Midbrain (tissue), 1 donor: ENCODE measurements at places on chromosomes 6 and 20.

DNA sequence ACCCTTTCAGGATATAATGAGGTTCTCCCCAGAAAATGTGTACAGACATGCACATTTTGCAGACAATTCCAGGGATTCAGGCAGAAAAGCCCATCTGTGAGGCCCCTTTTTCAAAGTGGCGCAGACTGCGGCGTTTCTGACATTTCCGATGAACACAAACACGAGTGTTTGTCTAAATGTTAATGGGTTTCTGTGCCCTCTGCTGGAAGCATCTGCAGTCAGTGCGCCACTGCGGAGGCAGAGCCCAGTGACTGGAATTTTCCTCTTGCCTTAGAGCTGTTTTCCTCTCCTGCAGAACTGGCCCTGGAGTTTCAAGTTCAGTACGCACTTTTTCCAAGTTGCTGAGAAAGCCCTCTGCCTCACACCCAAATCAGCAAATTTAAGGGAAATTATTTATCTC is 15.3 kb downstream of the ANKRD60 start:
- peak; percentile 70 for DNase-seq

DNA sequence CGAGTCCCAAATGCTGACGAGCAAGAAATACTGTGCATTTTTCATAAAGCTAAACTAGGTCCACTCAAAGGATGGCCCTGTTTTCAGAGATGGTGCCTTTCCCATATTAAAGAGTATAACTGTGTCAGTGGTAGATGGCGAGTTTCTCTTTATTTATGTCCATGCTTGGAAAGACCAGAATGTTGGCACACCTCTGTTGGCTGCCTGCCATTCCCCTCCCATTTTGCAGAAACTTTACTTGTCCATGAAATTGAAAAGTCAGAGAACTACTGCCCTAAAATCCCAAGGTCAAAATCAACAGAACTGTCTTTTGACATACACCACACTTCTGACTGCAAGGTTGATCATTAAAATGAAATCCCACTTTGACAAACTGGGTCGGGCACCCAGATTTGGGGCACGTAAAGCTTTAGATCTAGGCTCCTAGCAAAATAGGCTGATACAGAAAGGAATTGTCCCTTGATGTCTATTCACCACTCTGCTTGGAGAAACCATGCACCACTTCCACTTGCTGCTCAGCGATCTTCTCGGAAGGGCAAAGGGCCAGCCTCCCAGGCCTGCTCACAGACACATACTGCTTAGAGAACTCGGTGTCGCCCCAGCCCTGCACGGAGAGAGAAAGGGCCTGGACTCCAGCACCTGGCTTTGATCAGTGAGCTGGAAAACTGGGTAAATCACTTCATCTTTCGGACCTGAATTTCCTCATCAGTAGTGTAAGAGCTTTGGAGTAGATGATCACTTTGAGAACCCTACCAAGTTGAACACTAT is 130.0 kb downstream of the AGPAT4 start:
- no peak for DNase-seq

DNA sequence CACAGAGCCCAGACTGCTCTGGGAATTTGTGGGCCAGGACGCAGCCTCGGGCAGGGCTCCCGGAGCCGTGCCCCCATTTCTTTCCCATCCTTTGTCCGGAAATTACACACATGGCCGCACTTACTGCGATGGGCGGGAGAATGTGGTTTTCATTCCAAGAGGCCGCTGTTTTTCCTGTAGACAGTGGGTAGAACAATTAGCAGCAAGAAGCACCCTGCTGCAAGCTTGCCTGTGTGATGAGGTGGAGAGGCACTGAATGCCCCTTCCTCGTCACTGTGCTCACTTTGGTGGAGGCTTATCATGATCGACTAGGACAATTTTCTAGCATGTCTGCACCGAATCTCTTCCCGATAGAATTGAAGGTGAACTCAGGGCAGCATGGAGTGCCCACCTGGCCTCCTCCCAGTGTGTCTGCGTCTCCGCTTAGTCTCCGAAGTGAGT is 102.8 kb downstream of the DACT2 start:
- DNase-seq: peak; percentile 31

DNA sequence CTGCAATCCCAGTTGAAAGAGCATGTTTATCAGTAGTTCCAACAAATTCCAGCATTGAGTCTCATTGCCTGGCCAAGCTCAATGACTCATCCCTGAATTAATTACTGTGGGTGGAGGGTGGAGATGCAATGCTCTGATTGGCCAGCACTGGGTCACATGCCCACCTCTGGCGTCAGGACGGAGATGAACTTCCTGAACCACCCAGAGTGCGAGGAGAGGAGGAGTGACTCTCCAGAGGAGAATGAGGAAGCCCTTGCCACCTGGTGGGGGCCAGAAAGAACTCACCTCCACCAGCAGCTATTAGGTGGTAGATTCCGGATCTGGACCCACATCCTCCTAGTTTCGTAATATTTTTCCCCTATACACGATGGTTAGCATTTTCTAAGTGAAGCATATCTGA is 283.9 kb downstream of the TBC1D7 start:
- DNase-seq: no peak

GRCh38 chr6:63372951-63373533 is 53.3 kb upstream of the LGSN start:
- no peak for DNase-seq

DNA sequence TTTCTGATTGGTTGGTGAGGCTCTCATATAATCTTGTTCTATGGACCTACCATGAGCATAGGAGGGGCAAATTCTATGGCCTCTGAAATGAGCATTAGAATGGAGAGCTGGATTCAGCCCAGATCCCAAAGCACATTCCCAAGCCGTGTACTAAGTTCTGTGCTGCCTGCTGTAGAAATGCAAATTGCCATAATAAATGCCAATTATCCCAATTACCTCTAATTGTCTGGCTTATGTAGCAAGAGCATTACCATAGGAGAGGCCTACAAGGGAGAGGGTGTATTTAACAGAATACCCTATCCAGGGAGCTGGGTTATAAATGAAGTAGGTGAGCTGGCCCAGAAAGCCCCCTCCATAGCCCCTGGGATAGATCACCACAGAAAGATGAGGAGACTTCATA is 126.8 kb downstream of the LRFN2 start:
- DNase-seq: no peak

DNA sequence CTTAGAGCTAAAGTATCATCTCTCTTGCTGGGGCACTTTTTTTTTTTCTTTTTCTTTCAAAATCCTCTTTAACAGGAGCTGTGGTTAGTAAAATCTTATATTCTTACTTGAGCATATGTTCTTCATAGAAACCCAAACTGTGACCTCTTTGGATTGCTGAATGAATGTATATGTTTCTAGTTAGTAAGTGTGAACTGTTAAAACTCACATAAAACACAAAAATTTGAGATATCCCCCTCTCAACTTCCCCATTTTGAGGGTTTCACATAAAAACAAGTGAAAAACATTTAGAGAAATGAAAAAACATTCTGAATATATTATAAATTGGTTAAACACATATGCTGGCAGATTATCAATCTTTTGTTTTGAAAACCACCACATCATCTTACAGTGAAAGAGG is 78.1 kb downstream of the INSM1 start:
- no peak for DNase-seq

- DNase-seq: no peak
Measured at GRCh38 chr6:148345176-148345575, 2.5 kb downstream of the SASH1 start.

- DNase-seq: no peak
Measured at GRCh38 chr6:10800810-10801209, 37.5 kb downstream of the MAK start.

- no peak for DNase-seq
Measured at GRCh38 chr6:9404351-9405146, 969.2 kb upstream of the SLC35B3 start.

DNA sequence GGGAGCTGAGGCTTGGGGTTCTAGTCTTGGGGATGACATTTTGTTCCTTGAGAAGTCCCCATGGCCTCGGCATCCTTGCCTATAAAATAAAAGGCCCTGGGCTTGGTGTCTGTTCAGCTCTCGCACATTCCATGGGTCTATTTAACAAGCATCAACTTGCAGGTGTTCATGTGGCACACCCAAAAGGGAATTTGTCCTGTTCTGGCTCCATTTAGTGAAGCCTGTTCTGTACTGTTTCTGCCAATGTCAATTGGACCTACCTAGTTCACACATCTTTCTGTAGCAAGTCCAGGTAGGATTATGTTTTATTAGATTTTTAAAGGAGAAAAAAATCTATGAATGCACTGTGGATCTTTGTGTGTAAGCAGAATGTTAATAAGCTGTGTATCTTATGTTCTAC is 262.0 kb downstream of the HIVEP2 start:
- no peak for DNase-seq

- DNase-seq: peak; percentile 27
Measured at GRCh38 chr6:73451223-73452106, 632 bp downstream of the CGAS start.

GRCh38 chr6:28634761-28635546 is 109.3 kb downstream of the GPX5 start:
- peak; percentile 24 for DNase-seq

DNA sequence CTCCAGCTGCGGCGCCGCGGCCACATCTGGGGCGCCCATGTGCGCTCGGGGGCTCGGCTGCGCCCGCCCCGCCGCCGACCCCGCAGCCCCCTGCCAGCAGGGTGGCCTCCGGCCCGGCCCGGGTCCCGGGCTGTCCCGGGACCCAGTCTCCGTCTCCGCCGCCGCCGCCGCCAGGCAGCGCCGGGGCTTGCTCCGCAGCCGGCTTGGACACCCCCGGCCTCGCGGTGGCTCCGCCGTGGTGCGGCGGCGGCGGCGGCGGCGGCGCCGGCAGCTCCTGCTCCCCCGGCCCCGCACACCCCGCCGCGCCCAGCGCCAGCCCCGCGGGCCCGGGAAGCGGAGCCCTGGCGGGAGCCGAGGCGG is 219 bp downstream of the ISM1 start:
- no peak for DNase-seq

DNA sequence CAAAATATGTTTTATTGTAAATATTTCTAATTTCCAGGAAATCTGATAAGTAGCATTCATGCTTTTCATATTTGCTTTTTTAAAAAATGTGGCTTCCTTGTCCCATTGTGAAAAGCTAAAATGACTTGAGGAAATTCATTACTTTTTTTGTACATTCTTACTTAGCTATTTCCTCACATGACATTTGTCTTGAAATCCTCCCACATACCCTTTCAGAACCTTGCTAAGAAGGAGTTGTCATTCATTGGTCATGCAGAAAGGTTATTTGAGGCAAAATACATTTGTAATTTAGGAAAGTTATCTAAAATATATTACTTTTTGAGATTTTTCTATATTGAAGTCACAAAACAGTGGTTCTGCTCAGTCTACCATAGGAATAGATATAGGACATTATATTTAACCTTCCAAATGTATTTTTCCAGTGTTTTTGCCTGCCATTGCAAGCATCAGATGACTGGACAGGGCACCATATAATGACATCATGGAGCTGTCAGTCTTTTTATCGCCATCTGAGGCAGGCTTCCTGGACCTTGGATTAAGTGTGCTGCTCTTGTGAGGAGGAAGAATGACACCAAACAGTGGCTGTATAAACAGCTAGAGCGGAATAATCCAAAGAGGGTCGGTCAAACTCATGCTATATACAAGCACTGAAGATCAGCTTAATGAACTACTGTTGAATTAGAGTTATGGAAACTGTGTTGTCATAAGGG is 109.4 kb upstream of the HCRTR2 start:
- no peak for DNase-seq

- DNase-seq: no peak
Measured at GRCh38 chr6:43183441-43183840, 1.4 kb downstream of the CUL9 start.

DNA sequence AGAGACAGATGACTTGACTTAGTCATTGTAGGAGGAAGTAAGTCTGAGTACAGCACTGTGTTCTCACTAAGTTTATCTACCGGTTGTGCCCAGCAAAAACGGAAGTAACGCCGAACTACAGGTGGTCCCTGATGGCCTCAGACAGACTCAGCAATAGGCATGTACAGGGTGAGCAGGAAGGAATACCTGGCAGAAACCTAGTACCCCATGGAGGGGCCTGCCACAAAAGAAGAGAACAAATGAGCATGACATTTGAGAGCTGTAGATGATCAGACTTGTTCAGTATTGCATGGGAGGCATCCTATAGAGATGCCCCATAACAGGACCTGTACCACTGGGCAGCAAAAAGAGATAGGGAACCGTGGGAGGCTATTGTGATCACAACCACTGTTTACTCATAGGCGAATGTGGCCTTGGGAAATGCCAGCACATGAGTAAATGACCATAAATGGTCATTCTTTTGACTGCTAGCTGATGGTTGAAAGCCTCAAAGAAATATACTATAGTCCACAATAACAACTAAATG is 106.4 kb upstream of the TAB2 start:
- no peak for DNase-seq

GRCh38 chr20:50678169-50678898 is 13.0 kb downstream of the RIPOR3 start:
- DNase-seq: no peak

DNA sequence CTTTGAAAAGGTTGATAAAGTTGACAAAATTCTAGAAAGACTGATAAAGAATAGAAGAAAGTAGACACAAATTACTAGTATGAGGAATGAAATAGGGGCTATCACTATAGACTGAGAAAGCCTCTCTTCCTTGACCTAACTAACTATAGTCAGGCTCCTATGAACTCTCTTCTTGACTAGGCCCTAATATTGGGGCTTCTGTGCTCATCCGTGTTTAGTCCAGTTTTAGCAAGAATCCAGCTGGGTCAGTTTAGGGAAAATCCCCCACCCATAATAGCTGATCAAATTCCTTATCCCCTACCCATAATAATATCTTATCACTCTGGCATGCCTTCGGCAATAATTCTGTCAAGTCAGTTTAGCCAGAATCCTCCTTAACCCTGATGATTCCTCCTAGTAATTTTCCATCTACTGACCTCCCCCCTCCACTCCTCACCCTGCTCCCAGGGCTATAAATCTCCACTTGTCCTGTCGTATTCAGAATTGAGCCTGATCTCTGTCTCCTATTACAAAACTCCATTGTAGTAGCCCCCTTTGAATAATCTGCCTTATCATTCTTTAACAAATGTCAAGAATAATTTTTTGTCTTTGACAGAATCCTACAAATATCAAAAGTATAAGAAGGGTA is 138.1 kb downstream of the TFAP2A start:
- DNase-seq: no peak

- DNase-seq: no peak
Measured at GRCh38 chr20:16474363-16474762, 98.9 kb downstream of the KIF16B start.

GRCh38 chr6:142763205-142763604 is 181.8 kb downstream of the HIVEP2 start:
- DNase-seq: no peak

- DNase-seq: no peak
Measured at GRCh38 chr6:14743144-14743473, 502.8 kb upstream of the JARID2 start.

DNA sequence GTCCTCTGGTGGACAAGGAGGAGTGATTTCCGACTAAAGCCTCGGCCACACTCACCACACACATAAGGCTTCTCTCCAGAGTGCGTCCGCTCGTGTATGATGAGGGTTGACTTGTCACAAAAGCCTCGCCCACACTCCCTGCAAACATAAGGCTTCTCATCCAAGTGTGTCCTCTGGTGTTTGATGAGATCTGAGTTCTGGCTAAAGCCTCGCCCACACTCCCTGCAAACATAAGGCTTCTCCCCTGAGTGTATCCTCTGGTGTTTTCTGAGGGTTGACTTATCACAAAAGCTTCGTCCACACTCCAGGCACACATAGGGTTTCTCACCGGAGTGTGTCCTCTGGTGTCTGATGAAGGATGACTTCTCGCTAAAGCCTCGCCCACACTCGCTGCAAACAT is 12.9 kb upstream of the SNRPB start:
- no peak for DNase-seq

- DNase-seq: no peak
Measured at GRCh38 chr6:158778005-158778527, 41.1 kb downstream of the EZR start.
